KG1 (cell line): ENCODE measurements at places on chromosomes 11 and 22.

- peak; percentile 83 for DNase-seq
Measured at GRCh38 chr11:123063826-123064657, 2.1 kb upstream of the HSPA8 start.

DNA sequence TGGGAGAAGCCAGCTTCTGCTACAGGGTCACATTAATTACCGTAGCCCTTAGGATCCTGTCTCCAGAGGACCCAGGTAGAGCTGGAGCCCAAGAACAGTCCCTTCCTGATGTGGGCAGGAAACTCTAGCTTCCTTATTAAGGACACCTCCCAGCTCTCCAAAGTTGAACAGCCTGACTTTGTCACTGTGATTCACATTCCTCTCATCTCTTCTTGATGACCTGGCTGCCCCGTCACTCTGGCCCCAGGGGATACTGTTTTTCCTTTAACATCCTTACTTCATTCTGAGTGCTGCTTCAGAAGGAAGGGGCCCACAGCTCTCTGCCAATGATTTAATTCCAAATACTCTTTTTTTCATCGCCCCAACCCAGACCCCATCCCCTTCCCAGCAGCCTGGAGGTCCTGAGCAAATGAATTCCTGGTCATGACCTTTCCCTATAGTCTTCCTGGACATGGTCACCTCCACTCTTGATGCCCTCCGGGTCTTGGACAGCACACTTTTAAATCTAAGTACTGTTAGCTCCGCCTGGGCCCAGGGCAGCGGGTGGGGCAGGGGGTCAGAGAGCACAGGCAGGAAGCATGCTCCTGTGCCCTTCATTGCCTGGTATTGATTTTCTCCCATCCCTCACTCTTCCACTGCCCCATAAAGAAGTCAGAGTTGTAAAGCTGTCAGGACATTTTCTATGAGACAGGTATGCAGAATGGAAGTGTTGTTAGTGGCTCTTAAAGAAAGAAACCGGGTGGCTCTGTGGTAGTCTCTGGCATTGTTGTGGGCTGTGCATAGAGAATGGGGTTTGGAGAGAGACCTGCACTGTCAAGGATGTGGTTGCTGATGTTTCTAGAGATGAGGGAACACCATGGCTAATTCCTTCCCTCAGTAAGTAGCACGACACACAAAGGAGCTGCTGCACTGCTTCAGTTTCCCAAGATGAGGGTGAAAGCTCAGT, 22.3 kb upstream of the SPON1 start:
- DNase-seq, result no peak

GRCh38 chr11:115266066-115266639, 238.1 kb downstream of the CADM1 start:
- no peak for DNase-seq

DNA sequence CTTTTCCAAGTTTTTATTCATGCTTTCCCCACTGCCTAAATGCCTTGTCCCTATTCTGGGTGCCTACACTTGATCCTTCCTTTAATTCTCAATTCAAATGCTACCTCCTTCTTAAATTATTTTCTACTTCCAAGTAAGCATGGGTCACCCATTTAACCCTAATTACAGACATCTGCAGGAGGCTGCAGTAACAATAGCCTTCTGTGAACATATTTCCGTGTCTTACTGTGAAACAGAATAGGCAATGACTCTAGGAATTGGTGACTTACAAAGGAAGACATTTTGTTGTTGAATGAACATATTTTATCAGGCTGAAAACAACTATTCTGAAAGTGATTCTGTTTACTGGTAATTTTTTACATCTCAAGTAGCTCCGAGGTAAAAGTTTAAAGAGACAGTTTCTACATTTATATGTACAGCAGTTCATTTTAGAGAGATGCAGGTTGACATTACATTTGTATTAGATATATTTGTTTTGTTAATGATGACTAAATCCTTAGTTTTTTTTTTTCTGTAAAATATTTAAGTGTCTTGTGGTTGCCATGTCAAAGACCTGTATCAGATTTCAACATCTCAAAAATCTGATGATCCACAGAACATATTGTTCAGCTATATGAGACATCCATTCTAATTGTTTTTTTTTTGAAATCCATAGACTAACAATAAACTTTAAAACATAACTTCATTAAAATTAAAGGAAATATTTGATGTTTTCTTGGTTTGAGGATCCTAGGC, 316.8 kb downstream of the CASP12 start:
- DNase-seq, result no peak

DNA sequence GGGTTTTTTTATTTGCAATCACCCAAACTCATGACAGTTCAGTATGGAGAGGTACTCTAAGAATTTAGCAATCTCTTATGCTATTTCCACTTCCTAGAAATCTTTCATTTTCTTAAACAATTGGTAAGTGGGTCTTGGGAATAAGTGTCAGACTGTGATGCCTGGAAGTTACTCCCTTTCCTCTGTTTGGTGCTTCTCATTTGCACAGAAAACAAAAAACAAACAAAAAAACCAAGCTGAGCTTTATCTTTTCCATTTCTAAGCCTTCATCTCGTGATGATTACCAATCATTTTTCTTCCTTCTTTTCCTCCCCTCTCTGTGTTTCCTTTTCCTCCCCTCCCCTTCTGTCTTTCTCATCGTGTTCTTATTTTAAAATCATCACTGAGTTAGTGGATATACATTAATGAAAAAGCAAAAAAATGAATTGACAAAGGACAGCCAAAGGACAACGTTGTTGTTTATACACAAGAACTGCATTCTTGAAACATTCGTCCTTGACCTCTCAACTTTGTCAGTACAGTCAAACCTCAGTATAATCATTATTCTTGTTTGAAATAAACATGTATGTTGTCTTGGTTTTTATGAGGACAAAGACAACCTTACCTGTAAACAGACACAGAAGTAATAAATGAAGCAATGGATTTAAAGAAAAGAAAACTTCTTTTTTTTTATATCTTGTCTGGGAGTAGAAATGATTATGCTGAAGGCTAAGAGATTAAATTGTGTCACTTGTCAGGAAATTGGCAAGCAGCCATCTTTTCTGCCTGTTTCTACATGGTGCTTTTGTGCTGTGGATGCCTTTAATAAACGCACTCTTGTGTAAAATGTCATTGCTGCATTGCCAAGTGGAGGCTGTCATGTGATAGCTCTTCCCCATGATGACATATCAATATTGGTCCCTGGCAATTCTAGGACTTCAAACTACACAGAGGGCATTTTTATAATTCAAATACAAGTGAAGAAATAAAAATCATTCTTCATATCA, 803.2 kb upstream of the CCDC90B start:
- no peak for DNase-seq

GRCh38 chr11:8386134-8386864, 122.6 kb upstream of the LMO1 start:
- no peak for DNase-seq

DNA sequence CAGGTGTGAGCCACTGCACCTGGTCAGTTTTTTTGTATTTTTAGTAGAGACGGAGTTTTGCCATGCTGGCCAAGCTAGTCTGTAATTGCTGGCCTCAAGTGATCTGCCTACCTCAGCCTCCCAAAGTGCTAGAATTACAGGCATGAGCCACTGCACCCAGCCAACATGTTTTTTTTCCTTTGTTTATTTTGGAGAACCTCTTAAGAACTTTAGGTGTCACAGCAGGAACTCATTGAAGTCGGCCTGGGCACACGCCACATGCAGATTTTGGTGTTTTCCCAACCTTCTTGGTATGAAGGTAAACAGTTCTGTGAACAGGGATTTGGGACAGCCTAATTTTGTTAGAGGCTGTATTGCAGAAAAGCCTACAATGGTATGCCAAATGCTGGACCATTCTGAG, 9.4 kb downstream of the DIXDC1 start:
- DNase-seq, result no peak

- DNase-seq, result no peak
Measured at GRCh38 chr11:129067454-129067853, 124.7 kb downstream of the ARHGAP32 start.

DNA sequence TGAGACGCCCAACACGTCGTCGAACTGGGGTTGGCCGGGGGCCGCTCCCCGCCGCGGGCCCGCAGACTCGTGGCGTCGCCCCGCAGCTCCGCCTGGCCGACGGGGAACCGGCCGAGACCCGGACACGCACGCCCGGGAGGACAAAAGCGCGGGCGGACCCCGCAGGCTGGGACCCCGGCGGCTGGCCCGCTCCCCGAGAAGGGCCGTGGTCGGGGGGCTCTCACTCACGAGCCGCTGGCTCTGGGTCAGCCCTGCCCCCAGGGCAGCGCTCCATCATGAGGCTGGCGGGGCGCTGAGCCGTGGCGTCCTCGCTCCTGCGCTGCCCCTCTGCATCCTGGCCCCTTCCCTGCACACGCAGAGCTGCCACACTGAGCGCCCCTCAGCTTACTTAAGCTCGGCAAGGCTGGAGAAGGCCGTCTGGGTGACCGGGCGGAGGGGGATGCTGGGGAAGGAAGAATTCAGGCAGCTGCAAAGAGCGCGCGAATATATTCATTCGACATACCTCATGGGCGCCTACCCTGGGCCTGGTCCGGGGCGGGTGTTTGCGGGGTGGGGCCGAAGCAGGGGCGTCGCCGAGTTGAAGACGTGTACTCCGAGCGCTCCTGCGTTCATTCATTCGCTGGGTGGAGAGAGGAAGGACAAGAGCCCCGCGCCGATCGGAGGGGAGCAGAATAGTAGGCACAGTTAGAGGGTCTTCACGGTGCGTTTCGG, 579 bp upstream of the CYB5R2 start:
- no peak for DNase-seq

GRCh38 chr11:82832983-82833382, 67.2 kb downstream of the PRCP start:
- no peak for DNase-seq

GRCh38 chr22:25007444-25008106, 55.1 kb downstream of the KIAA1671 start:
- DNase-seq, result no peak

GRCh38 chr11:3197878-3198528, 20.6 kb downstream of the MRGPRG start:
- no peak for DNase-seq

DNA sequence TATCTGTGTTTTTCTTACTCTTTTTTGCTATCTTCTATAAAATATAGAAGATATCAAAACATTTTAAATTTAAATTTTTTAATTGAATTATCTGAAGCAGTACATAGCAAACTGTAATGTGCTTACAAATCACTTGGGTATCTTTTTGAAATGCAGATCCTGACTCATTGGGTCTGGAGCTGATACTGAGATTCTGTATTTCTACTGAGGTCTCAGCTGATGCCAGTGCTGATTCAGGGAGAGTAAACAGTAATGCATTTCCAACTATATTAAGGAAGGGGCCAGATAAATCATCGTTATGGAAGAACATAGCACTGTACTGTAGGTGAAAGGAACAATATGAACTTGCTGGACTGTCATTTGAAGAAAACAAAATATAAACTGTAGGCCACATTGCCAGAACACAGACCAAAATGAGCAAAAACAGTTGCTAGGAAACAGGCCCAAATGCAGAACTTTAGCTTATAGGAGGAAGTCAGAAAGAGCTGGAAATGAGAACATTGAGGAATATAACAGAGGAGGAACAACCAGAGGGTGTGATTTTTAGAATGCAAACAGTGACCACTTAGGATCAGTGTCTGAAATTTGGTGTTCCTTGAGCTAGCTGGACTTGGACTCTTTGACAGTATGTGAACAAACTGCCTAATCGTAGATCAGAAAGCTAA, 3.3 kb downstream of the ARL14EP start:
- no peak for DNase-seq

GRCh38 chr11:10618490-10618889, 50.0 kb upstream of the LYVE1 start:
- no peak for DNase-seq

DNA sequence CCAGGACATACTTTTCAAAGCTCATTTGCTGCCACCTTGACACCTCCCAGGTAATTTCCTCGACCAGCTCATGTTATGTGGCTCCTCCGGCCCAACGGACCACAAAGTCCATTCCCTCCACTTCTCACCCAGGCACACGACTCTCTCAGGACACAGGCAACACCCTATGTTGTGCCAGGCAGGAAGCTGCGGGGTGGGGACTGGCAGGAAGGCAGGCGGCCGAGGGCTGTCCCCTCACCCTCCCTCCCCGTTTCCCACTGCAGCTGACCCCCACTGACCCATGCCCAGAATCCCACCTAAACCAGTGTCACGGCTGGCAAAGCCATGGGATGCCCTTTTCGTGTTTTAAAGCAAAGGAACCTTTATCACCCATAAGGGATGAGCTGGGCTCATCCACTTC, 20.8 kb downstream of the CELSR1 start:
- no peak for DNase-seq

DNA sequence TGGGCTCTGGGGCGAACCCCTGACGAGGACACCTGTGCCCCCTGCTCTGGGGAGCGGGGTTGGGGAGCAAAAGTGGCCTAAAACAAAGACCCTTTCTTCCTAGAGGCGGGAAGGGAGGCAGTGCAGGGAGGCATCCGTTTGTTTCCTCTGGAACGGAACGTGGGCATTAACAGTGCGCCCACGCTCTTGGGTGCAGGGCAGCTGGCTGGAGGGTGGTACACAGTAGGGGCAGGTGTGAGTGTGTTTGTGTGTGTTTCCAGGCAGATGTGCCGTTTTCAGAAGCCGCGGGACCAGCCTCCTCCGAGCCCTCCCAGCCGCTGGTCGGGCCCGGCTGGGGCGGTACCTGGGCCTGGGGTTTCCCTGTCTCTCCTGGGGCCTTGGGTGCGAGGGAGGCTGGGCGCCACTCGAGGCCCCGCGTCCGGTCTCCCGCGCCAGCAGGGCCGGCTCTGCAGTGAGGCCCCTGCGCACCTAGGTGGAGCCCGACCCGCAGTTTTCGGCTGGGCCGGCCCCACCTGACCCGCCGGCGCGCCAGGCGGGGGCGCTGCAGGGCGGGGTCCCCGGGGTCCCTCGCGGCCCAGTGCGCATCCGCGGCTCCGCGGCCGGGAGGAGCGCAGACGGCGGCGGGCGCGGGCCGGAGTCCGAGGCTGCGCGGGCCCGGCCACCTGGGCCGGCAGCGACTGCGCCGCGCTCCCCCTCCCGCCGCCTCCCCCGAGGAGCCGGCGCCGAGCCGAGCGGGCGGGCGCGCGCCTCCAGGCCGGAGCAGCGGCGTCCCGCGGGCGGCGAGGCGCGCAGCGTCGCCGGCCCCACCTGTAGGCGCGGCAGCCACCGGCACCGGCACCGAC, 1252.7 kb downstream of the BRD1 start:
- DNase-seq, result peak; percentile 12

DNA sequence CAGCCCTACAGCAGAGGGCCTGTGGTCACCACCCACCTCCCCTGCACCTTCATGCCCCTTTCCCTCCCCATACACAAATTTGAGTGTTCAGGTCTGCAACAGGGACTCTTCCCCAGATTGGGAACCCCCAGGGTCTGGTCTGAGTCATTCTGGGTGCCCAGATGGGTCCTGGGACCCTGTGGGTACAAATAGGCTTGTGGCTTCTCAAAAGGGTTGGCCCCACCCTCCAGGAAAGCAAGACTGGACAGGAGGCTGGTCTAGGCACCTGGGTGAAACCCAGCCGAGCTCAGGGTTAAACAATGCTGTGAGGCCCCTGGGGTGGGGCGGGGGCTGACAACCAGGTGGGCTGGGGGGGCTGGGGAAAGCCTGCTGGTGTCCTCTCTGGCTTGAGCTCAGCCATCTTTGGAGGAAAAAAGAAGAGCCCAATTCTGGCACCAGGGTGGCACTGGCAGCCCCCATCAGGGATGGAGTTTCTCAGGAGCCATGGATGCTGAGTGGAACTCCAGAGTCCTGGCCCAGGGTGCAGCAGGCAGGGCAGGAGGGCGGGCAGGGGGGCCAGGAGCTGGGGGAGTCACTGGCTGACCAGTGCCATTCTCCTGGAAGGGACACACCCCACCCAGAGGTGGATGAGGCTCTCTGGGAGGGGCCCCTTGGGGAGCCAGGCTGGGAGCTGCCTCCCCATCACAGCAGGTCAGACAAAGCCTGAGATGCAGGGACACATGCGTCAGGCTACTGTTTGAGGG, 1.1 kb downstream of the SEPTIN5 start:
- DNase-seq, result no peak
